ENCODE measurements at places on chromosomes 2 and 18.

DNA sequence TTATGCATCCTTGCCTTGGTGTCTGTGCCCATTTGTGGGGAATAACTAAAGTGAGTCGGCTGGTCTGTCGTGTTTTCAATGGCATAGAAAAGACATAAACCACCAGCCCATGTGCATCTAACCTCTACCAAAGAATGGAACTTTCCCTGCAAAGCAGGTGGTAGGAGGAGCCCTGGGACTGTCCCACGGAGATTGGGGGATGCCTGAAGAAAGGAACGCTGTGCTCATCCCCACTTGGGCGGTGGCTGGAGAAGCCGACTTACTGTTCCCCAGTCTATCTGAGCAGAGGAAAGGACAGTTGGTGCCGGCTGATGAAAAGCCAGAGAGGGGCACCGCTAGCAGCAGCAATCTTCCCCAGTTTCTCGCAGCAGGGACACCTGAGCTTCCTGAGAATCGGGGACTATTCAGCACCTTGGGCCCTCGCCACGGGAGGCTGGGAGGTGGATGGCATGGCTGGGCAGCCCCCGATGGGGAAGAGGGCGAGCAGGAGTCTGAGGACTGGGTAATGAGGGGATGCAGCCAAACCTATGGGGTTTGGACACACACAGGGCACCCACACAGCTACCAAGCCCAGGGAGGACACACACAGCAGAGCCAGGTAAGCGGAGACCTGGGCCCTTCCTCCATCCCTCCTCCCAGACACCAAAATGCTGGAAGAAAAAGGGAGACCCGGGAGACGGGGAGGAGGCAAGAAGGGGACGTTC lies 53.7 kb upstream of the AGAP1 start:
- DNase-seq, result no peak

DNA sequence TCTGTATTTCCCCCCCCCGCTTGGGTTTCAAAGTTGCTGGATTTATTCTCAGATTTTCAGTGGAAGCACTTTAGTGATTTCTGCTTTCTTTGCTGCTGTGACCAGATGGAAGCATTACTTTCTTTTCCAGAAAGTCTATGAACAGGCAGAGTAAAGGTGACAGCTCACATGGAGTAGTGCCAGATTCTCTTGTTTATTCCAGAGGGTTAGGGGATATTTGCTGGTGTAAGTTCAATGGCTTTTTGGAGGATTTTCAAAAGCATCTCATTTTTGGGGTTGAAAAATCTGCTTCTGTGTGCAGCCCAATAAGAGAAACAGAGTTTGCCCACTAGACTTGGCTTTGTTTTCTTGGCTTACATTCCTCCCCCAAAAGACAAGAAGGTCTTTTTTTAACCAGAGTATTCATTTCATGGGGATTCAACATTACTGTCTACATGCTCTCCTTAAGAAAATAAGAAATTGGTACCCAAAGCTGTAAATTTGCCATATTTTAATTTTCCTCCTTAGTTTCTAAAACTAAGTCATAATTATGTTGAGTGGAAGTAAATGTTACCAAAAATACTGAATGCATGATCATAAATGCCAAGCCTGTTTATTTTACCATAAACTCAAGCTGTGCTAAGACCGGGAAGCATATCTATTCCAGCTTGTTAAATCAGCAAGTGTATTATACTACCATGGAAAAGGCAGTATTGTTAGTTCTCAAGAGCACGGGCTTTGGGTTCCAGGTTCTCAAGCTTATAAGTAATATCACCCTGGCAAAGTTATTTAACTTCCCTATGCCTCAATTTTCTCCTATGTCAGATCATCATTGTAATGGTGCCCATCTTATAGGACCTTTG lies 557.2 kb downstream of the CPS1 start:
- no peak for DNase-seq

DNA sequence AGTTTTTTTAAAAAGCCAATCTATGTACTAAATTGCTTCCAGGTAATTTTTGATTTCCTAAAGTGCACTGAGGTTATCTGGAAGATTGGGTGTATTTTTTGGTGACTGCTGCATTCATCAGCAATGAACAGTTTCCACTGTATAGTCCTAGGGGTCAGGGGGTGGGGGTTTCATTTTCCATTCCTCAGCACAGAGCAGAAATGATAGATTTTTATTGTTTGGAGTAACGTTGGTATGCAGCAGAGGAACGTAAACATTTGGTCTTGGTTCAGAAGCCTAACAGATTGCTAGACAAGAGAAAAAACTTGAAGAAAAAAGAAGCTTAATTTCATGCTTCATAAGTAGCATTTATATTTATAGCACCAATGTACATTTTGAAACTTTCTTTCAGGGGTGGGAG lies 54.9 kb downstream of the ZCCHC2 start:
- no peak for DNase-seq

- no peak for DNase-seq
Measured at GRCh38 chr18:25067275-25068025, 284.5 kb downstream of the ZNF521 start.

DNA sequence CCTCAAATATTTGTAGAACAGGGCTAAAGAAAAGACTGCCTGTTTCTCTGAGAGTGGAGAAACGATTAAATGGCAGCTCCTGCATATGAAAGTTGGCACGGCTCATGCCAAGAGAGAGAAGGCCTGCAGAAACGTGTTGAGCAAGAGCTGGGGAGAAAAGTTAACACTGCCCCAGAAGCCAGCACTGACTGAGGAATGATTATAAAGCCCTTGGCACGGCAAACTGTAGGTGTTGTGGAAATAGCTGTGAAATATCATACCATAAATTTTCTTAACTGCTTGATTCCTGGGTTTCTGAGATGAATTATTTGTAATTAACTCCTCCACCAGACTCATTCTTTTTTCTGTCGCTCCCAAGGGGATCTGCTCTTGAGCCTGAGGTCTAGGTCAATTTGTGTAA lies 4.3 kb downstream of the FRZB start:
- DNase-seq, result no peak

- DNase-seq, result no peak
Measured at GRCh38 chr2:225052703-225053102, 10.4 kb upstream of the DOCK10 start.

DNA sequence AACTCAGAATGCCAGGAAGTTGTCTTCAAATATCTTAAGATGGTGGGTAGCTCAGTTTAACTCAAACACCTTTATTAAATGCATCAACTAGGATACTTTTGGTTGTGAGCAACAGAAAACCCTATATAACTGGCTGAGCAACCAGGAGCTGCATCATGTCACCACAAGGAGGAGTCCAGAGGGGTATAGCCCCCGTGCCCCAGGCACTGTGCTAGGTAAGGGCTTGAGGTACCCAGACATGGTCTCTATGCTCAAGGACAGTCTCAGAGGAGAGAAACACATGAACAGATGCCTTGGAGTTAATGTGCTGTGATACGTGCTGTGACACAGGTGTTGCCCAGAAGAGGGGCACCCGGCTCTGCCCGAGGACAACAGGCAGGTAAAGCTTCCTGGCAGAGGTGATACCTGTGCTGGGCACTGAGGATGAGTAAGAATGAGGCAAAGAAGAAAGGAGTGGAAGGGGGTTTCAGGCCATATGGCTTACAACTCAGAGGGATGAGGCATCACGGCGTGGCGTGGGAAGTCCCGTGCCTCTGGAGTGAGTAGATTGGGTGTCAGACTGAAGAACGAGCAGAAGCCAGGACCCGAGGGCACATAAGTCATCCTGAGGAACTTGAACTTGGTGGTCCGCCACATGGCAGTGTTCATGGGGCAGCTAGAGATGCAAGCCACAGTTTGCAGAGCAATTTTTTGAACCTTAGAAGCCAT lies 32.0 kb upstream of the CAB39 start:
- DNase-seq, result no peak

- DNase-seq, result no peak
Measured at GRCh38 chr2:1756456-1756855, 12.1 kb upstream of the PXDN start.

DNA sequence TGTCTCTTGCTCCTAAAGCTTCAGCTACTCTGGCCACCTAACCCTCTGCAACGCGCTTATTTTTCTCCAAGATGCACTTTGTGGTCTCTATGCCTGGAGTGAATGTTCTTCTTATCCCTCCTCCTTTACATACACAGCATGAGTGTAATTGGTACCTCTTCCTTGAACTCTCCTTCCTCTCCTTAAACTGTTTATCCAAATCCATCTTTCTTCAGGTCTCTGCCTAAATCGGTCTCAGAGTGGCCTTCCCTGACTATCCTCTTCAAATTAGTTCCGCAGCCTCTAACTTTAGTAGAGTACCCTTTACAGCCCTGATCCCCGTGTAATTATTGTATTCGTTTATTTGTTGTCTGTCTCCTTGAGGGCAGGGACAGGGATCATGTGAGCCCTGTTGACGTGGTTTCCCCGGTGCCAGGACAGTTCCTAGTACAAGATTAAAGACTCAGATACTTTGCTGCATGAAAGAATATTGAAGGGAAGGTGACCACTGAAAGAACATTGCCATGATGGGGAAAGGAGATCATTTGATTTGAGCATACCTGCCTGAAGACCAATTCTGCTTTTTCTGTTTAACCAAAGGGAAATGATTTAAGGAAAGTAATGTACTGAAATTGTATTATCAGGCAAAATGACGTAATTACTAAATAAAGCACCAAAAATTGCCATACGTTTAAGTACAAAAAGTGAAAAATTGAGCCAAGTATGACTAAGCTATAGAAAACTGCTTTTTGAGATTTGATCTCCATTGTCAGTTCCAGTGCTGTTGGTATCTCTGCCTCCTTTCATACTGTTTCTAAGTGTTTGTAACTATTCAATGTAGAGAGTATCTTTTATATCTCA lies 1.2 kb downstream of the CNOT9 start:
- no peak for DNase-seq

GRCh38 chr2:203451011-203451410 lies 84.1 kb downstream of the RAPH1 start:
- DNase-seq, result no peak

- DNase-seq, result no peak
Measured at GRCh38 chr18:44325903-44326635, 354.6 kb upstream of the SETBP1 start.

DNA sequence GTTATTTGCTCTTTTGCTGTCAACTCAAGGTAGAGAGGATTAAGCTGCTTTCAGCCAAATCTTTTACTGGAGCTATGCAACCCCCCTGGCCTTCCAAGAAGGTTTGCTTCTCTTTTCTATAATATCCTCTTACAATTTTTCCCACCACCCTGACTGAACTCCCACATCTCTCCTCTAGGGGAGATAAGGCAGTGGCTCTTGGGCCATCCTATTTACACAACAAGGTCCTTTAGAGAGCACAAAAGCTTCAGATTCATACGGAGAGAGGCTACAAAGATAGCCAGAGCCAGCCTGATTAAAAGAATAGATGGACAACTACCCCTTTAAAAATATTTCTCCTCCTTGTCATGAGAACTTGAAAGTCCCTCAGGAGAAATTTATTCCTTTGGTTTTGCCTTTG lies 95.7 kb downstream of the TPGS2 start:
- no peak for DNase-seq

DNA sequence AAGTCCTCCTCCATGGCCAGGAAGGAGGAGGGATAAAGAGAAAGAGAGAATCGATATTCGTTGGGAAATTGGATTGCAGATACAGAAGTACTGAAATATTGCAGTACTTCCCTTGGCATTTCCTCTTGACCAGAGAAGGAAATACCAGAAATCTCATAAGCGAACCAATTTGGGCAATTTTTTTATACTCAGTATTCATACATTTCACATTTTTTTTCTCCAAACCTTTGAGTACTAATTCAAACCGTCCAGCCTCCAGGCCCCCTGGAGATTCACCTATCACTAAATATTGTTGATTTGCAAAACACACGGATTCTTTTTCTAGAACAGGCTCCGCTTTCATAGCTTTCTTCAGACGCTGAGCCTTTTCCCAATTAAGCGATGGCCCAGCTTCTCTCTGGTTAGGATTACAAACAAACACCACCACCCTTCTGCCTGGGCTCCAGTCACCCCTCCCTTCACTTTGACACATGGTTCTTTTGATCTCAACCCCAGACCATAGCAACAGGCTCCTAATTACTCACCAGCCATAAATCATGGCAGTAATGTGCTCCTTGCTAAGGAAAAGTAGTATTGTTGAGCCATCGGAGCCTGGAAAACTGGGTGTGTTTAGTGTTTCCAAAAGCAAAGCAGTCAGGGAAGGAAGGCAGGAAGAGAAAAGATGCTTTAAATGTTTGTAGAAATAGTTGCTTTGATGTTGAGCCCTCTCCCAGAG lies 138.4 kb upstream of the CCDC68 start:
- DNase-seq, result no peak

DNA sequence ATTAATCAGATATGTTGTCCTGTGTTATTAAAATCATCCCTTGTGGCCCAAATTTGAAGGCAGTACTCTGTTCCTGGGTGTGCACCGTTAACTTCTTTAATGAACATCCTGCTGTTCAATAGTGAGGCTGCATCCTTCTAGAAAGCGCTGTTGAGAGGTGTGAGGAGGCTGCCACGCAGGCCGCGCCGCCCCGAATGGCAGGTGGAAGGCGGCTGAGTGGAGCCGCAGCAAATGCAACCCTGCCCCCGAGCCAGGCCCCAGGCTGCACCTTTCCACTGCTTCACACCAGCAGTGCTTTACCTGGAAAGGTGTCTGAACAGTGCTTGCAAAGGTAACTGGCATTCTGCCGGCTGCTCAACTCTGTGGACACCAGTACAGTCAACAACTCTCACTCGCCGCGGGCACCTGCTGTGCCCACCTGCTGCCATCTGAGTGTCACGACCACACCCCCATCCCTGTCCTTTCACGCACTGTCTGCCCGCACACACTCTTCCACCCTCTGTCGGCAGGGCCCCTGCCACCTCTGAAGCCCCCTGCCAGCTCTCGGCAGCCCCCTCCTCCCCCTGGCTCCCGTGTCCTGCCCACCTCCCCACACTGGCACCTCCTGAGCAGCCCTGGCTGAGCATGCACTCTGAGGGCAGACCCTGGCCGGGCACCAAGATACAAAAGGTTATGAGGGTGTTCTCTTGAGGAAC lies 70.9 kb downstream of the ODC1 start:
- no peak for DNase-seq

DNA sequence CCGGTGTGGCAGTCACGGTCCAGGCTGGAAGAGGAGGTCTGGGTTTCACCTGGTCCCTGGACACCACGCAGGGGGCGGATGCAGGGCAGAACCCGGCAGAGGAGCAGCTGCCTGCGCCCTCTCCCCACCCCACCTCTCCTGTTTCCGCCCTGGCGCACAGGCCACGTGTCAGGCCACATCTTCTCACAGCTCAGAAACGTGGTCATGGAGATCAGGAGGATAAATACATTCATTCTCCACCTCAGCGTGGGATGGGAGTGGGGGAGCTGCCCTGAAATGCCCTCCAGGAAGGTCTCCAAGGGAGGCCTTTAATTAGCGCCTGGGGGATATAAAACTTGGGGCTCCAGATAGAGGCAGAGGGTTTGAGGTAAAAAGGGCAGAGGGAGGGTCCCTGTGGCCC lies 142.0 kb downstream of the KCTD1 start:
- no peak for DNase-seq

DNA sequence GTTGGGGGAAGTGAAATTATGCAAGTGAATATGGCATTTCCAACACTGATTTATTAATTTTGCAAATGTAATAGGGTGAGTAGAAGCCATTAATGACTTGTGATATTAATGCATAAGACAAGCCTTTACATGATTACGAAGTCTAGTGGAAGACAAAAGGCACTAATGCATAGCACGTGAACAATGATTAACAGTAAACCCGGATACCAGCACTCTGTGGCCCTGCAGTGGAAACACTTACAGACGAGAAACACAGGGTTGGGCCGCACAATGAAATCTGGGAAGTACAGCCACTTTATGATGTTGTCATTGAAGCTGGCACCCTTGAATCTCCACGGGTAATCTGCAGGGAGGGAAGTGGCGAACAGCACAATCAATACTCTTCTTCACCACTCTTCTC lies 233.4 kb downstream of the NAPG start:
- DNase-seq, result no peak

GRCh38 chr2:190088917-190089316 lies 26.4 kb upstream of the MSTN start:
- peak; percentile 13 for DNase-seq

- no peak for DNase-seq
Measured at GRCh38 chr2:238690511-238690910, 157.4 kb upstream of the TWIST2 start.
